Left renal cortex interstitium (tissue), 4 donors: ENCODE measurements at places on chromosomes 6 and 20.

DNA sequence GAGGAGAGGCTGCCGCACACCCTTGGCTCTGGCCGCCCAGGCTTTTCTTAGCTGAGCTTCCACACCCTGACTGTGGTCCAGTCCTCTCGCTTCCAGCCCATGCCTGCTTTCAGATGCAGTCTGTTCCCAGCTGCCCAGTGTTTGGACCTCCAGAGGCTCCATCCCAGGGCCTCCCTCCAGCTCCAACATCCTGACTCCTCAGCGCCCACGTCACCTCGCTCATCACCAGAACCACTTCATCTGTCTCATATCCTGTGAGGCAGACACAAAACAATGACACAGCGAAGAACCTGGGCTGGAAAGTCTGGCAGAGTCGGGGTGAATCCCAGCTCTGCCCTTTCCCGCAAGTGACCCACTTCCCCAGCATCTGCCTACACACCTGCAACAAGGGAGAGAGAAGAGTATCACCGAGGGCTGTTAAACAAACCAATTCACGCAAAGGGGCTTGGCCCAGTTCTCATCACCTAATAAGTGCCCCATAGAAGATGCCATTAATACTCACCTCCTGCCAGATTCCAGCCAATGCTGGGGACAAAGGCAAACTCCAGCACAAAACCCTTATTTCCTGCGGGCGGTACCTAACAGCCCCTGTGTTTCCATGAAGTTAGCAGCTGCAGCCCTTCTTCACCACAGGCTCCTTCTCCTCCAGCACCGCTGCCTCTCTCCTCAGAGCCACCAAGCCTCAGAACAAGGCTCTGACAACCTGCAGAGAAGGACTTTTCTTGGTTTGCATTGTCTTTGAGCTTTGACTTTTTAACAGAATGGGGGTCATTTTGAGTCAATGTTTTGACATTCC lies 133.4 kb upstream of the CDH4 start:
- DNase-seq, result no peak

DNA sequence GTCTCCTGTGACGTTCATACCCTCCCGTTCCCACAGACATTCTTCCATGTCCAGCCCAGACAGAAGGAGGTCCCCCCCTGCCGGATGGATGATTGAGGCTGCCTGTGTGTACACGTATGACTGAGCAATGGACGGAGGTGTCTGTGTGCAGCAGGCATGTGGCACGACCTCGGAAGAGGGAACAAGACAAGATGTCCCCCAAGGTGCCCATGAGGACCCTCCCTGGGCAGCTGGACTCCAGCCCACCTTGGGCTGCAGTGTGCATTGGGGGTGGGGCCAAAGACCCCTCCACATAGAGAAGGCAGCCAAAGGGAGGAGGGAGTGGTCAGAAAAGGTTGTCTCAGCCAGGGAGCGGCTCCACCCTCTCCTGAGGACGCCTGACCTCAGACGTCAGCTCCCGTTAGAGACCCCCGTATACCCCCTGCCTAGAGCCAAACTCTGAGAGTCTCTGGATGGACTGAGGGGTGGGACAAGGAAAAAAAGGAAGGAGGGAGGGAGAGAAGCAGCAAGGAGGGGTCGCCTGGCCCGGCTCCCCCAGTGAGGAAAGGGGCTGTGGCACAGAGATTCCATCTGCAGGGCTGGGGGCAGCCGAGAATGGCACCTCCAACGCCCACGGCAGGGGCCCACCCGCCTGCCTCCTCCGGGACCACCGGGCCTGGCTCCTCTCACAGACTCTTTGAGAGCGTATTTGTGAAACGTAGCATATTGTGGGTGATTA lies 92.9 kb upstream of the BHLHE23 start:
- no peak for DNase-seq

GRCh38 chr6:40755749-40756452 lies 168.7 kb upstream of the LRFN2 start:
- DNase-seq, result no peak

DNA sequence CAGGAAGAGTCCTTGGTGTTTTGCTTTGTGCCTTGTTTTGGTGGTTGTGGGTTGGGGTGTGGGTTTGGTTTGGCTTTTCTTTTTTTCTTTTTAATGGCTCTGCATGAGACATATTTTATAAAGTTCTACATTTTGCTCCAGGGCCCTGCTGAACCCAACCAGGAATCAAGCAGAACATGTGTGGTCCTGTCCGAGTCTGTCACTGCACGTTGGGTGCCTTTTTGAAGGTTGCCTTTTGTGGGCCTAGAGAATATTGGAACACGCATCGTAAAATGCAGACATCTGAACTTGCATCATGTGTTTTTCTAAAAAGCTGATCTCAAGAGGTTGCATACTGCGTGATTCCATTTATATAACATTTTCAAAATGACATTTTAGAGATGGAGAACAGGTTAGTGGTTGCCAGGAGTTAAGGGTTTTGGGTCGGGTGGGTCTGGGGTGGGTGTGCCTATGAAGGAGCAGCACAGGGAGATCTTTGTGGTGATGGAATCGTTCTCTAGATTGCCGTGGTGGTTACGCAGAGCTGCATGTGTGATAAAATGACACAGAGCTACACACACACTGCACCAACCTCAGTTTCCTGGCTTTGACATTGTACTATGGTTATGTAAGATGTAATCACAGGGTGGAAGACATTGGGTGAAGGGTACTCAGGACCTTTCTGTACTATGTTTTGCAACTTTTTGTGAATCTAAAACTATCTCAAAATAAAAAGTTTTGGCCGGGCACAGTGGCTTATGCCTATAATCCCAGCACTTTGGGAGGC lies 80.2 kb downstream of the EYA2 start:
- DNase-seq, result no peak

GRCh38 chr20:63745424-63745805 lies 5.8 kb downstream of the SLC2A4RG start:
- no peak for DNase-seq

DNA sequence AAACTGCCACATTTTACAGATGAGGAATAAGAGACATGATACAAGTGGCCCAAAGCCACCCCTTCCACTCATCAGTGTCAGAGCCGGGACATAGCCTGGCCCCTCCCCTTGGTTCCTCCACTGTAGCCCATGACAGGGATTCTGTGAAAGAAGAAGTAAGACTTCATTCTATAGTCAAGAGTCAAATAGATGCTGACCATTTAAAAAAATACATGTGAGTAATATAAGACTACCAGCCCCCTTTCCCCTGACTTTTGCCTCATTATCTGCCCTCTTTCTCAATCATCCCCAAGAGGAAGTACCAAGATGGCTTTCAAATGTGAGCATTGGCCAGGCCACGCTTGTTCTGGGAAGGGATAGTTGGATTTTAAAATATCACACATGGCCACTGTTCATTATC lies 57.8 kb upstream of the TAB2 start:
- no peak for DNase-seq
